ENCODE measurements at places on chromosomes 2 and 18. TPM values are rescaled to one million over a fixed set of nuclear protein-coding genes. Genes with fewer than 3 reads are reported as not detected.

- DNase-seq: no peak
Measured at GRCh38 chr2:10885094-10885860, 26.5 kb upstream of the KCNF1 start.

GRCh38 chr2:11945139-11946126, 199.0 kb downstream of the LPIN1 start:
- DNase-seq: no peak

DNA sequence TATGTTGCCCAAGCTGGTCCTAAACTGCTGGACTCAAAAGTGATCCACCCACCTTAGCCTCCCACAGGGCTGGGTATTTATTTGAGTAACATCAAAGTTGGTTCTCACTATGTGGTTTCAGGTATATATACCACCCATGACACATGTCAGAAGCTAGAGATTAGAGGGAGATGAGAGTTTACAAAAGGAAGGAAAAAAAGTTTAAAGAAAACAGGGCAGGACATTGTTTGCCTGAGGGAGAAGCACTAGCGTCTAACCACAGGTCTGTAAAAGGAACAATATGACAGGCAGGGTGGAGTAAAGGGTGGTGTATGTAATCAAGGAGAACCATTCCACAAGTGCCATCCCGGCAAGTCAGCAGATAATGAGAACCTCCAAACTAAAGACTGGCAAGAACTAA, 8.5 kb downstream of the CEP76 start:
- no peak for DNase-seq

DNA sequence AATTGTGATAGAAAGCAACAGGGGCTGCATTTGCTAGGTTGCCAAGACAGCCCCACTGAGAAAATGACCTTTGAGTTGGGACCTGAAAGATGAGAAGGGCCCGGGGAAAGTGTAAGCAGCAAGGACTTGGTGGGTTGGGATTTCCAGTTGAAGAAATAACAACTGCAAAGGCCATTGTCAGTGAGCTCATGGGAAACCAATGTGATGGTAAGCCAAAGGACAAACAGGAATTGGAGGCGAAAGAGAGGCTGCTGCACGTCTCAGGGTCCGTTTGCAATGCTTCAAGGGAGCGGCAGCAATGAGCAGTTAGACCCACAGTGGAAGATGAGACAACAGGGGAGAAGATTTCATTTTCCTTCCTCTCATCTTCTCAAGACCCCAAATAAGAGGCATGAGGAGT, 51.5 kb upstream of the RGPD4 start:
- peak; percentile 18 for DNase-seq

The TWIST2 gene
- polyA plus RNA-seq: 14.7 TPM

DNA sequence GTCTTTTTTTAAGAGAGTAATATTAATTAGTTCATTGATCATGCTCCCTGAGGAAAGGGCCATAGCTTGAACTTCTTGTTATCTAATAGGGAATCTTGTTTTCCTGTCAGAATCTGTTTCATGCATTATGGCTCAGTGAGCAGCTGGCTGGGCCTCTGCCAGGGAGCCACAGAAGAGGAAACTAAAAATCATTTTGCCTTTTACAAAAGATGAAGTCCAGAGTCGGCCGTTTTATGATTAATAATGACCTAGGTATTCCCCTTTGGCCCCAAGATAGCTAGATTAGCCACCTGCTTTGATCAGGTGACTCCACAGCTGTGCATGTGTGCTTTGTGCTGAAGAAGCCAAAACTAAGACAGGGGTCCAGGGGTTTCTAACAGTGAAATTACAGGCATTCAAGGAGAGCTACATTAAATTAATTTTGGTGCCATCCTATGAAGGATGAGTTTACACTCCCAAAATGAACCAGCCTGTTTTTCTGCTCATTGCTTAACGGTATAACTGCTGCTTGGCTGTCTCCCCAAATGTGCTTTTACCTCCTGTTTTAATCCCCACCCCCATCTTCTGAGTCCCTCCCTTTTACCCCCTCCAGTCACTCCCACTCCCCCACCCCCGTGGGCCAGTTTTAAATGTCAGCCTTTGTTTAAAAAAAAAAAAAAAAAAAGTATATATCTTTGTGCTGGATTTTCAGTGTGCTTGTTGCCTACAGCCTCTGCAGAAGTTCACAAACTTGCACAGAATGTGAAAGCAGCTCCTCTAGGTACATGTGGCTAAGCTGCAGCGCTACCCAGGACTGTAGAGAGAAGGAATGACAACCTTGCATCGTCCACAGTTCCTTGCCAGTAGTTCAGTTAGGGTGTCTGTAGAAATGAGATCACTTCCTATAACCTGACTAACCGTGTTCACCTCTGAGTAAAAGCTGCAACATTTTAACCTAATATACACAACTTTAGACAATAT, 93.1 kb downstream of the CABLES1 start:
- no peak for DNase-seq

GRCh38 chr2:204984518-204984917, 439.2 kb downstream of the PARD3B start:
- DNase-seq: no peak

The FAM237A gene
- not detected for polyA plus RNA-seq

DNA sequence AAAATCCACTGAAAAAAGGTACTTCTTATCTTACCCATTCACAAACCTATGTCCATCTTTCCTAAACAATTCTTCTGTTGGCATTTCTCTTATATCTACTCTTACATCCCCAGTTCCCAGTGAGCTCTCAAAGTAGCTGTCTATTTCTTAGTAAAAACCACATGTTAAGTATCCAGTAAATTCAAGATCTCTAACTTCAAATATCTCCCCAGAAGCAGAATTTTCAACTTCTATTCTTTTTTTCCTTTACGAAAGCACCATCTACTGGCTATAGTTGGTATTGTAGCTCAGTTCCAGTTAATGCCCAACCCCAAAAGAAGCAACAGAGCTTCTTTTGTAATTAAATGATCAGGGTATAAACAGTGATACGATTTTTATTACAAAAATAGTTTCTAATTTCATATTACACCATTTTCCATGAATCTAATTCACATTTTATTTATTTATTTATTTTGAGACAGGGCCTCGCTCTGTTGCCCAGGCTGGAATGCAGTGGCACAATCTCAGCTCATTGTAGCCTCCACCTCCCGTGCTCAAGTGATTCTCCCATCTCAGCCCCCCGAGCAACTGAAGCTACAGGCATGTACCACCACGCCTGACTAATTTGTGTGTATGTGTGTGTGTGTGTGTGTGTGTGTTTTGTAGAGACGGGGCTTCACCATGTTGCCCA, 28.5 kb downstream of the HRH4 start:
- DNase-seq: peak; percentile 61

- no peak for DNase-seq
Measured at GRCh38 chr2:33275689-33276444, 200.6 kb upstream of the RASGRP3 start.

GRCh38 chr2:216690853-216691741, 4.3 kb downstream of the IGFBP5 start:
- peak; percentile 93 for DNase-seq

GRCh38 chr2:79200762-79201161, 41.2 kb upstream of the REG3A start:
- DNase-seq: no peak

All from muscle of arm (tissue), 14 donors.